ENCODE measurements at places on chromosomes 2 and 18.

DNA sequence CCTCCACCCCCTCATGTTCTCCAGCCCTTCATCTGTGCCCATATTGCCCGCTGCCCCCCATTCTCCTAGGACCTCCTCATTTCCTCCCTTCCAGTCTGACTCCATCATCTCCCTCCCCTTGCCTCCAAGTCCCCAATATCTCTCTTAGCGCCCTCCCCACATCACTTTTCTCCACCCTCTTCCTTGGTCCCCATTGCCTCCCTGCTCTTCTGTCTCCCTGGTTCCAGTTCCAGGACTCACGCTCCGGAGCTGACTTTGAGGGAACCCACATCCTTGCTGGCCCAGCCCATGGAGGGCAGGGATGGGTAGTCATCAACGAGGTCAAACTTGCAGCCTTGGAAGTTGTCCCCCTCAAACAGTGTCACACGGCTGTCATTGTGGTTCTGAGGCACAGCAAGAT, 2.6 kb downstream of the CRYBA2 start:
- no peak for DNase-seq

- peak; percentile 53 for DNase-seq
Measured at GRCh38 chr2:160087854-160088745, 25.7 kb upstream of the PLA2R1 start.

DNA sequence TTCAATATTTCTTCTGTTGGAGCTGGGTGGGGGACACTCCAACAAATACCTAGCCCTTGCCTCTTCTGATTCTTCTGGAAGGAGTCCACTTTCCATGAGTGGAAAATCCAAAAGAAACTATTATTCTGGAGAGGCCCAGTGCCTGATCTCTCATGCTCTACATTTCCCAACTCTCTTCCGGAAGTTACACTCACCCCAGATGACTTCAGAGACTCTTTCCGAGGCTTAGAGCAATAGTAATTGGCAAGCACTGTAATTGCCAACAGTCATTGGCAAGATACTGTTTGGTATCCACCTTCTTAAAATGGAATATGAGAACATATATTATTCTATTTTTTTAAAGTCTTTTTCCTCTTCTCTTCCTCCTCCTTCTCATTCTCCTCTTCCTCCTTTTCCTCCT, 60.5 kb upstream of the CYRIA start:
- no peak for DNase-seq

DNA sequence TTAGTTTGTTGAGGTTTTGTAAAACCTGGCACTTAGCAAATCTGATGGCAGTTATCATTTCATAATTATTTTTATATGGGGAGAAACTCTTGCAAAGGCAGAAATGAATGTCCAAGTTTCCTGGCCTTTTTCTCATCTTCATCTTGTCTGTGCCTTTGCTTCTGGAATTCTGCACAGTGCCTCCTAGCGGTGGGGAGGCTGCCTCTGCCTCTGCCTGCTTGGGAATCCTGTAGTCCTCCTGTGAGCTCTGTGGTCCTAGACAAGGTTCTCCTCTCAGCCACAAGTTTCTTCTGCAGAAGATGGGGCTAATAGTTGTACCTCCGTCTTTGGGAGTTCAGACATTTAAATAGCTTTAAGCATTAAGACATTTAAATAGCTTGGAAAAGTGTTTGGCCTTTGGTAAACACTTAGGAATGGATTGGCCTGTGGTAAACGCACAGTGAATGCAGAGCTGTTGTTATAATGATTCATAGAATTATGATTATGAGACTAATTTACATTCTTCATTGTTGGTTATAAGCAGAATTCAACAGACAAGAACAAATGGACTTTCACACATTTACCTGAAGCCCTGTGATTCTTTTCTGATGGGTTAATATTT, 101.2 kb downstream of the ZNF236 start:
- no peak for DNase-seq

Data from inflammatory macrophage (primary cell).